Endothelial cell of coronary artery (primary cell): ENCODE measurements at places on chromosomes 2 and 18. TPM values are rescaled to one million over a fixed set of nuclear protein-coding genes. Genes with fewer than 3 reads are reported as not detected.

CAPN13 gene
- total RNA-seq, result not detected in 2 replicates

ERFE gene
- 0.09 and 0.66 TPM in 2 replicates for total RNA-seq

TMEFF2 gene
- total RNA-seq, result not detected in 2 replicates

LYG2 gene
- total RNA-seq, result not detected in 2 replicates

CHPF gene
- total RNA-seq, result 0.72 and 29.2 TPM in 2 replicates

GLI2 gene
- total RNA-seq, result under 0.01 and 0.38 TPM in 2 replicates

UBXN4 gene
- total RNA-seq, result 60.8 and 72.3 TPM in 2 replicates

COL5A2 gene
- total RNA-seq, result 119 and 325 TPM in 2 replicates

RTP5 gene
- not detected in 2 replicates for total RNA-seq

IFIH1 gene
- 4.9 and 9.0 TPM in 2 replicates for total RNA-seq

GPR35 gene
- total RNA-seq, result under 0.01 and 0.47 TPM in 2 replicates

SMPD4 gene
- total RNA-seq, result 10.3 and 12.9 TPM in 2 replicates

DNAJC5G gene
- total RNA-seq, result not detected in 2 replicates

IER3IP1 gene
- total RNA-seq, result 51.3 and 53.6 TPM in 2 replicates

METAP1D gene
- 3.1 and 3.7 TPM in 2 replicates for total RNA-seq

AMER3 gene
- total RNA-seq, result not detected in 2 replicates

CRYGC gene
- not detected in 2 replicates for total RNA-seq

DSC2 gene
- under 0.01 TPM in 1 of 2 replicates, not detected in the other for total RNA-seq

SAG gene
- not detected in 2 replicates for total RNA-seq

MAPK4 gene
- under 0.01 TPM in 1 of 2 replicates, not detected in the other for total RNA-seq

DYSF gene
- total RNA-seq, result 87.3 and 142 TPM in 2 replicates

RGPD3 gene
- total RNA-seq, result 0.09 and 0.19 TPM in 2 replicates

CRYGD gene
- total RNA-seq, result not detected in 2 replicates

HAAO gene
- 0.09 TPM in 2 replicates for total RNA-seq

L3MBTL4 gene
- total RNA-seq, result not detected in 2 replicates

TUBB8B gene
- not detected in 2 replicates for total RNA-seq

MEP1B gene
- total RNA-seq, result 0.19 TPM in 1 of 2 replicates, not detected in the other

PRKAG3 gene
- not detected in 2 replicates for total RNA-seq

HTR2B gene
- total RNA-seq, result 0.09 and 1.2 TPM in 2 replicates

FSHR gene
- not detected in 2 replicates for total RNA-seq

NEURL3 gene
- not detected in 2 replicates for total RNA-seq

REG1A gene
- not detected in 2 replicates for total RNA-seq

MBD5 gene
- 10.3 and 17.3 TPM in 2 replicates for total RNA-seq

FRZB gene
- total RNA-seq, result not detected in 2 replicates

CNOT9 gene
- 33.5 and 42.1 TPM in 2 replicates for total RNA-seq

LIPG gene
- 48.0 and 56.4 TPM in 2 replicates for total RNA-seq

ELOA2 gene
- total RNA-seq, result not detected in 2 replicates

DYNC1I2 gene
- 142 and 163 TPM in 2 replicates for total RNA-seq

MTERF4 gene
- total RNA-seq, result 31.4 and 36.4 TPM in 2 replicates

RESP18 gene
- total RNA-seq, result not detected in 2 replicates

PLGLB1 gene
- total RNA-seq, result 0.18 and 0.75 TPM in 2 replicates

RPRD1A gene
- total RNA-seq, result 48.9 and 51.6 TPM in 2 replicates

CD207 gene
- under 0.01 TPM in 1 of 2 replicates, not detected in the other for total RNA-seq

CAPN14 gene
- total RNA-seq, result under 0.01 and 0.09 TPM in 2 replicates

CTAGE1 gene
- 0.09 TPM in 1 of 2 replicates, not detected in the other for total RNA-seq

CCDC88A gene
- total RNA-seq, result 37.3 and 38.6 TPM in 2 replicates

RSAD2 gene
- total RNA-seq, result 0.19 and 0.36 TPM in 2 replicates

MERTK gene
- total RNA-seq, result 15.8 and 17.3 TPM in 2 replicates
